Stimulated activated CD4-positive, alpha-beta T cell treated with anti-CD3 and anti-CD28 coated beads, Interleukin-4, amount 100 ng/mL, for 24 hours (primary cell): ENCODE measurements at places on chromosomes 12 and 14.

- peak; percentile 84 for DNase-seq
These were observed 32.2 kb downstream of the SUSD6 start for GRCh38 chr14:69643430-69644200.

- DNase-seq: no peak
These were observed 3.2 kb upstream of the TCP11L2 start for GRCh38 chr12:106299202-106299774.

- no peak for DNase-seq
These were observed 390.1 kb upstream of the PDE3A start for GRCh38 chr12:19978193-19978592.

DNA sequence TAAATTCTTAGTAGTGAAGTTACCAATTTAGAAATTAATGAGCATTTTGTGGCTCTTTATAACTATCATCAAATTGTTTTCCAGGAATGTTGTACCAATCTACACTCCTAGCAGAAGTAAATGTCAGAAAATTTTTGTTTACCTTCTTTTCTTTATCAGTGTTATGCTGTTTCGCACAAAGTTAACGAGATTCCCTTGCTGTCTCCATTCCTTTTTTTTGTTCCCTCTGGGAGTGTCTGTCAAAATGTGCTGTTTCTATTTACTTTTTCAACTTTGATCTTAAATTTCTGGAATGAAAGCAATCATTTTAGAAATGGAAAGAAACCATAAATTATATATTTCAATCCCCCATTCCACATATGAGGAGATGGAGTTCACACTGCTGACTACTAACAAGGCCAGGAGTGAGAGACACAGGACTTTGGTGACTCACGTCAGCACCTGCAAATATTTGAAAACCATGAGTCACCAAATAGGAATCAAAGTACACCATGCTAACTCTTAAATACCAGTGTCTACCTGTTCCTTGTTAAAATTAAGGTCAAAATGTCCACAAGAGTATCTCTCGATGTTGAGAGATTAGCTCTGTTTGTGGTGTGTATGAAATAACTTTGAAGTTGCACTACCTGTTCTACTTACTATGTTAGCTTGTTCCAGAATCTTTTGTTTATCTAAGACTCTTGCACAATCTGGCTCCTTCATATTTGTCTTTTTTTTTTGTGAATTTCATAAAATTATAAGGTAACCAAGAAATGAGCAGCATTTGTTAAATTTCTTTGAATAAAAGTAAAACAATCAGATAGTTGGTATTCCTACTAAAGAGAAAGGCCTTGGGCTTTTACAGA, 106.0 kb downstream of the RMST start:
- DNase-seq: no peak

- peak; percentile 20 for DNase-seq
These were observed 134.2 kb downstream of the SMOC1 start for GRCh38 chr14:70013271-70013873.
